ENCODE measurements at places on chromosomes 1 and 21.

DNA sequence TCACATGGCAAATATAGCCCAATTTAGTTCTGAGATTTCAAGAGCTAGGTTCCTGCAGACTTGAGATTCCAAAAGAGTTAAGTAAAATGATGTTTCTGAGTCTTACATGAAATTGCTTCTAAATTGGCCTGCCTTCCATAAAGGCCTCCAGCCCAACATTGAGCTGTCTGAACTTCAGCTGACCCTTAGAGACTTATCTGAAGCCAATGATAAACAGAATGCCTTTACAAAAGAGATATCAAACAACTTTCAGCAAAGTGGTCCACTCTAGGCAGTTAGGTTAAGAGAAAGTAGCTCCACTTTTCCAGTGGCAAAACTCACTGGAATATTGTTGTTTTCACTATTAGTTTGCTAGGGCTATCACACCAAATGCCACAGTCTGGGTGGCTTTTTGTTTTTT lies 6.3 kb upstream of the RC3H1 start:
- DNase-seq = no peak

GRCh38 chr1:204711947-204712701 lies 26.6 kb upstream of the LRRN2 start:
- no peak for DNase-seq

GRCh38 chr1:223200903-223201302 lies 57.9 kb upstream of the TLR5 start:
- no peak for DNase-seq

DNA sequence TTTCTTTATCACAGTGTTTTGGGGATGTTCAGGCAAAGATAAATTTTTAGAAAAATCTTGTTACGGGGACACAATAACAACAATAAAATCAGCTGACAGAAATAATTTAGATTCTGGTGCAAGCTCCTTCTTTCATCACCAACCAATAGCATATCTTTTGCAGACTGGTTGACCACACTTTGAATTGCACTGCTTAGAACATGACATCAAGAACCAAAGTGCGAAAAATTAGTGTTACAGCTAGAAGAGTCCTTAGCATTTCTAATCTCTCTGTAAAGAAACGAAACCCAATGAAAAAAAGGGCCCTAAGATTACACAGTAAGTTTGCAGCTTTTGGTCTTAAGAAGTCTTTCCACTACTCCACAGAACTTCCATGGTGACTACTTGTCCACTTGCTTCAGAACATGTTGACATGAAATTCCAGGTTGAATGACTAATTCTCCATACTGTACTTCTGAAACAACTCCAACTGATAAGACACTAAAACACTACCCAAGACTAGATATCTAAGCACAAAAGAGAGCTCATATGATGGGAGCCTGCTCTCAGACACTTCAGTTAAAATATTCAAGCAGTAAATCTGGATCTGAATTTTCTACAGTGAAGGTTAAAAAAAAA lies 31.3 kb downstream of the XKR8 start:
- DNase-seq = peak; percentile 66

- no peak for DNase-seq
Measured at GRCh38 chr1:193221651-193222050, 35.2 kb upstream of the B3GALT2 start.

DNA sequence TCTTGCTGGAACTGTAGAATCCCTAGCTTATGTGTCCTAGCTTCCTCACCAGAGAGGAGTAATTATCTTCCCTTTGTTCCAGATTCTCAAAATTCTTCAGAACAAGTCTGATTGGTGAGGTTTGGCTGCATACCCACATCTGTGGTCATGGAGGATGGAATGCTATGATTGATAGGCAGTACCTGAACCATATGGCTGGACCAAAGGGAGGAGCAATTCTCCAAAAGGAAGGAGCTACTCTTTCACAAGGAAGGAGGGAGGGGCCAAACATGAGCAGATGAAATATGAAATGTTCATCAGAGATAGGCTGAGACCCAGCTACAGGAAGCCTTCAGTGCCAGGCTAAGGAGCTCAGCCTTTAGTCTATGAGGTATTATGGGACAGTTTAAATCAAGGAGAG lies 5.0 kb upstream of the RNF19B start:
- peak; percentile 21 for DNase-seq

- DNase-seq = no peak
Measured at GRCh38 chr1:160048335-160048734, 16.5 kb upstream of the PIGM start.

DNA sequence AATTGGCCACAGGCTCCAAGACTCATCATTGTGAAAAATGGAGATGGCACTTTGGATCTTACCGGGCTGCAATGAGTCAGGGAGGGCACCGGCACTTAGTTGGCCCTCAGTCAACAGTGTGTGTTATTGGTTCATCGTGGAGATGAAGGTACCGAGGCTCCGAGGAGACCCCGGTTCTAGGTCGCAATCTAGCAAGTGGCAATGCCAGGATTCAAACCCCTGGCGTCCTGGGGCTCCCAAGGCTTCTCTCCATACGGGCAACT lies 49.0 kb upstream of the ACOT11 start:
- no peak for DNase-seq

GRCh38 chr1:232045139-232045994 lies 418.8 kb downstream of the DISC1 start:
- DNase-seq = no peak

DNA sequence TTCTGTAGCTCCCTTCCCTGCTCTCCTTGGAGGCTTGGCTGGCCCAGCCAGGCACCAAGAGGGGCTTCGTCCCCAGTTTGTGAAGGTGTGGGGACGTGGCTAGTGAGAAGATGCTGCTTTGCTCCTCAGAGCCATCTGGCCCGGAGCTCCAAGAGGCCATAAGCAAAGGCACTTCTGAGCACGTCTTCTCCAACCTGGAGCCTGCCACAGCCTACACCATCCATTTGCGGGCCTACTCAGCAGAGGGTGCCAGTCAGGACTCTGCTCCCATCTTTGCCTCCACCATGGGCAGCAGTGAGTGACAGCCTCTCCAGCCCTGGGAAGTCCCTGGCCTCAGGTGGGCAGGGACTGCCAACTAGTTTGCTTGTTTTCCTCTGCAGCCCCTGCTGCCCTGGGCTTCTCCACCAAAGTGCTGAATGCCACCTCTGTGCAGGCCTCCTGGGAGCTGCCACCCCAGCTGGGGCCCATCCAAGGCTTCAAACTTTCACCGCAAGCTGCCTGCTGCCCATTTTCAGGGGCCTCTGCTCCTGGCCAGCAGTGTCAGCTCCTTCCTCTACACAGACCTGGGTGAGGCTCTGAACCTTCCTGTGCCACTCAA lies 25.9 kb downstream of the SLC27A3 start:
- DNase-seq = no peak

GRCh38 chr1:60911966-60912697 lies 170.2 kb upstream of the NFIA start:
- DNase-seq = no peak

DNA sequence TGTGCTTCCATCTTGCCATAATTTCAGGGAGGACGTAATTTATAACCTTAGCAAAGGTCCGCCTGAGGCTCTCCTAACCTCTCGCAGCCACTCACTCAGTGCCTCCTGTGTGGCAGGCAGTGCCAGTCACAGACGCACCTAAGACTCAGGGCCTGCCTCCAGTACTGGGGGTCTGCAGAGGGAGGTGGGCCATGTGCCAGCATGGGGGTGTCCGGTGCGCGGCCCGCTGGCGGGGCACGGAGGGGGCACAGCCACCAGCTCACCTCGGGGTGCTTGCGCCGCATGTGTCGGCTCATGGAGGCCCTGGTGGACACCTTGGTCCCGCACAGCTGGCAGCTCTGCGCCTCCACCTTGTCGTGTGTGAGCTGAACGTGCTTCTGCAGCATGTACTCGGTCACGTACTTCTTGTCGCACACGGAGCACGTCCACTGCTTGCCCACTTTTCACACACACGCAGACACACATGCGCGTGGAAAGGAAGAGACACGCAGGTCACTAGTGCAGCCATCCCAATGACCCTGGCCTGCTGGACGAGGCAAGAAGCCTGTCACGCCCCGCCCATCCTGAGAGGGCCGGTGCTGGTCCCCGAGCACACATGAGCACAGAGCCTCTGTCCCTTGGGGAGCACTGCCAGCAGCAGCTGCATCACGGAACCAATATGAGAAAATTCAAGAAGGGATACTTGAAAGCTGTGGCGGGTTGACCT lies 43.2 kb upstream of the RIPK4 start:
- no peak for DNase-seq

GRCh38 chr1:111792249-111792648 lies 36.5 kb downstream of the DDX20 start:
- no peak for DNase-seq

DNA sequence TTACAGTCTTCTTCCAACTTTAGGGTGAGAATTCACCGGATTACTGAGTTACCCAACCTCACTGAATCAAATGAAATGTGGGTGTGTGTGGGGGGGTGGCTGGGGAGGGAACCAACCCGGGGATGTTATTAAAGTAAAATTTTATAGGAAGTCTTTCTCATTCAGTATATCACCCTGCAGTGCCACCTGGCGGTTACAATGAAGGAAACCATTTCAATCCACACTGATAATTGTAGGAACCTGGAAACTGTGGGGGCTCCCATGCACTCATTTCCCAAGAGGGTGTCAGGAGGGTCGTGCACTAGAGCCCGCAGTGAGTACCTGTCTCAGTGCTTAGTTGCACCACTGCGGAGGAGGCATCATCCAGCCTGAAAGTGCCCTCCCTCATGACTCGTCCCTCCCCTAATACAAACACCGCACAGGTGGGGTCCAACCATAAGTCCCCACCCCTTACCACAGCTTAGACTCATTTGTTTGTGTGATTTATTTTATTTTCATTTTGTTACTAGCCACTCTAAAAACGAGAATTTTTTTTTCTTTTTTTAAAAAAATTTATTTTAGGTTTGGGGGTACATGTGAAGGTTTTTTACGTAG lies 29.1 kb upstream of the IGSF5 start:
- DNase-seq = peak; percentile 64

DNA sequence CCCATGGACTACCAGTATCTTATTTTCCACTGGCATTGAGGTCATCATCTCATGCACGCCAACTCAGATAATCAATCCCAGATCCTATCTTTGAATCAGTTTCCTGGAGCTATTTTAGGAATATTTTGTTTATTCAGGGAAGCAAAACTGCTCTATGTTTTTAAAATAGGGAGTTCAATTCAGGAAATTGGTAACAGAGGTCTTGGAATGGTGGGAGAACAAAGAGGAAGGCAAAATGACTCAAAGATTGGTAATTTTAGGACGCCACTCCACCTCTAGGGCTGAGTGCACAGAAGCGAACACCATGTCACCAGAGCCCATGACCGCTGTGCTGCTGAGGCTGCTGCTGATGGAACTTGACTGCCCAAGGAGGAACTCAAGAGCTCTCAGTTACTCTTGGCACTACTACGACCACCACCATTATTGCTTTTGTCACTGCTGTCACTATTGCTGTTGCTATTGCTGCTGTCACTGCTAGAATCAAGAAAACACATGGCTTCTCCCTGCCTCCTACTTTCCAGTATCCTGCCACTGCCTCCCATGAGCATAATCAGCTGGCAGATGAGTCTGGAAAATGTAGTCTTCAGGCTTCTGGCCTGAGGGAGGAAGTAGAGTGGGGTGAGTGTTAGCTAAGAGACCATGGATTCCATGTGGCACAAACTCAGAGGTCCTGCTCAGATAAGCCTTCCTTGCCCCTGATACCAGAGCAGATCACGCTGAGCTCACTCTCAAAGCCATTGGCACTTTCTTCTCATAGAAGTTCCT lies 71.6 kb upstream of the CNIH3 start:
- DNase-seq = no peak

GRCh38 chr21:27329255-27329851 lies 362.5 kb upstream of the ADAMTS5 start:
- peak; percentile 64 for DNase-seq

- no peak for DNase-seq
Measured at GRCh38 chr1:88662723-88663122, 21.4 kb upstream of the PKN2 start.

- DNase-seq = no peak
Measured at GRCh38 chr1:57163325-57163724, 197.5 kb upstream of the C8B start.

DNA sequence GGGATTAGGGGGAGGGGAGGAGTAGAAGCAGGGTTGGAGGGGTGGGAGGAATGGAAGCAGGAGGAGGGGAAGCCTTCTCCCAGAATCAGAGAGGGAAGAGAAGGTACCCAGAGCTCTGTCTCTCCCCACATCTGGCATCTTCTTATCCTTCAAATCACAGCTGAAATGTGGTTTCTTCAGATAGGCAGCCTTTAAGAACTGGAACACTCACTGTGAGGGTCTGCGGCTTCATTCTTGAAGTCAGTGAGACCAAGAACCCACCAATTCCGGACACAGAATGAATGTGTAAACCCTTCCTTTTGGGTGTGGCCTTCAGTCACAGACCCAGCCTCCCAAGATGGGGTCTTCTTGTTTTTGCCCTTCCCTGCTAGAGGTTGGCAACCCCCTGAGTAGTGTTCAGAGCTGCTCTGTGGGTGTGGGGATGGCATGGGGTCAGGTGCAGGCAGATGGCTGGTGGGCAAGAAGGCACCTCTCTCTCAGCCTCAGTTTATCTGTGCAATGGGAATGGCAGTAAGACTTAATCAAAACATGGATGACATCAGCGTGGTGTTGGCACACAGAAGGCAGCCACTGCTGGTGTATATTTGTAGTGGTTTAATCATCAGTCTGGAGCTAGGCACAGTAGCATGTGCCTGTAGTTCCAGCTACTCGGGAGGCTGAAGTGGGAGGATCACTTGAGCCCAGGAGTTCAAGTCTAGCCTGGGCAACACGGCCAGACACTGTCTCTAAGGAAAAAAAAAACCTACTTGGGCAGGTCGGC lies 7.2 kb downstream of the FAAH start:
- DNase-seq = peak; percentile 16

GRCh38 chr1:180166436-180166800 lies 11.7 kb downstream of the QSOX1 start:
- DNase-seq = no peak

DNA sequence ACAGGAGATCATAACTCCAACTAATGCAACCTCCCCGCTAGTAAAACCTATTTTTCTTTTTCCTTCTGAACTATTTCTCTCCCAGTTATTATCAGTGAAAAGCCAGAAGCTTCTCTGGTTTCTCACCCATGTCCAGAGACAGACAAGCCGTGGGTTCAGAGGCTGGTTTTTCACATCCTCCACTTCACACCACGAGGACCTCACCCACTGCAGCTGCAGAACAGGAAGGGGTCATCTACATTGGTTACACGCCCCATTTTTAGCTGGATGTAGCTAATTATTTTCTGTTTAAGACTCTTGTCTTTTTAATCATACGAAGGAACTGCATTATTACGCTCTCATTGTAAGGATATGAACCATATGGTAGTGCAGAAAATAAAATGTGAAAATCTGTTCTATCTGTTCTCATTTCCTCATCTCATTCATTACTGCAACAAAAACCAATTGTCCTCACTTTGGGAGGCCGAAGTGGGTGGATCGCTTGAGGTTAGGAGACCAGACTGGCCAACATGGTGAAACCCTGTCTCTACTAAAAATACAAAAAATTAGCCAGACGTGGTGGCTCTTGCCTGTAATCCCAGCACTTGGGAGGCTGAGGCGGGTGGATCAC lies 39.1 kb upstream of the CLDN14 start:
- DNase-seq = no peak

- DNase-seq = peak; percentile 95
Measured at GRCh38 chr1:212485913-212486618, 53.3 kb downstream of the NENF start.

GRCh38 chr1:19257178-19257914 lies 5.7 kb downstream of the MRTO4 start:
- peak; percentile 18 for DNase-seq

Measured in choroid plexus epithelial cell (primary cell).